Stimulated activated CD4-positive, alpha-beta T cell treated with anti-CD3 and anti-CD28 coated beads, Interleukin-4, amount 100 ng/mL, for 1 hour (primary cell): ENCODE measurements at places on chromosomes 1 and 21.

- no peak for DNase-seq
These were observed 1.6 kb upstream of the CD52 start for GRCh38 chr1:26315874-26316850.

- no peak for DNase-seq
These were observed 70.7 kb upstream of the PDC start for GRCh38 chr1:186531561-186532165.

- no peak for DNase-seq
These were observed 126.0 kb upstream of the IPO9 start for GRCh38 chr1:201702936-201703335.

DNA sequence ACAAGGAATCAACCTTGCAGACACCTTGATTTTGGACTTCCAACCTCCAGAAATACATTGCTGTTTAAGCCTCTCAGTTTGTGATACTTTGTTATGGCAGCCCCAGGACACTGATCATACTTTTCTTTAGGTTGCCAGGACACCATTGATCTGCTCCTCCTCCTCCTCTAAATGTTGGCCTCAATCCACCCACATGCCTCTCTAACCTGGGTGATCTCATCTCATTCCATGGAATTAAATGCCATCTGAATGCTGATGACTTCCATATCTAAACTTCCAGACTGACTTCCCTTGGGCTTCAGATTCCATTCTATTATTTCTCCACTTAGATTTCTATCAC is 7.4 kb upstream of the PPP1R15B start:
- DNase-seq = no peak

- DNase-seq = no peak
These were observed 200.5 kb downstream of the PCP4 start for GRCh38 chr21:40067751-40068150.

GRCh38 chr21:46012154-46012553 is 30.6 kb downstream of the COL6A1 start:
- DNase-seq = no peak

DNA sequence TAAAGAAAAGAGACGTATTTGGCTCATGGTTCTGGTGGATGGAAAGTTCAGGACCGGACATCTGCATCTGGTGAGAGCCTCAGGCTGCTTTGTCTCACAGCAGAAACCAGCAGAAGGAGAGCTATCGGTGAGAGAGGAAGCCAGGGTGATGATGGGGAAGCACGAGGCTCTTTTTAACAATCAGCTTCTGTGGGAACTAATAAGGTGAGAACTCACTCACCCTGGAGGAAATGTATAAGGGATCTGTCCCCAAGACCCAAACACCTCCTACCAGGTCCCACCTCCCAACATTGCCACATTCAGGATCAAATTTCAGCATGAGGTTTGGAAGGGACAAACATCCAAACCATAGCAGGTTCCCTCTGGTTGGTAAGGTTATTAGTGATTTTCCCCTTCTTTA is 32.8 kb downstream of the ASTN1 start:
- no peak for DNase-seq

- no peak for DNase-seq
These were observed 8.0 kb downstream of the CHODL start for GRCh38 chr21:18252680-18253079.

DNA sequence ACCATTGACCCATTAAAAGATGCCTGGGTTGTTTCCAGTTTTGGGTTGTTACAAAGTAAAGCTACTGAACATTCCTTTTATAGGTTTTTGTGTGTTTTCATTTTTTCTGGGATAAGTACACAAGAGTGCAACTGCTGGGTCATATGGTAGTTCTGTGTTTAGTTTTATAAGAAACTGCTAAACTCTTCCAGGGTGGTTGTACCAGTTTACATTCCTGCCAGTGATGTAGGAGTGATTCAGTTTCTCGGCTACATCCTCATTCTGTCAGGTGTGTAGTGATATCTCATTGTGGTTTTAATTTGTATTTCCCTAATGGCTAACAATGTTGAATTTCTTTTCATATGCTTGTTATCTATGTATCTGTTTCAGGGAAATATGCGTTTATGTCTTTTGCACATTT is 58.5 kb upstream of the DNAJC6 start:
- no peak for DNase-seq

GRCh38 chr1:230970432-230970831 is 8.2 kb downstream of the TTC13 start:
- DNase-seq = no peak

DNA sequence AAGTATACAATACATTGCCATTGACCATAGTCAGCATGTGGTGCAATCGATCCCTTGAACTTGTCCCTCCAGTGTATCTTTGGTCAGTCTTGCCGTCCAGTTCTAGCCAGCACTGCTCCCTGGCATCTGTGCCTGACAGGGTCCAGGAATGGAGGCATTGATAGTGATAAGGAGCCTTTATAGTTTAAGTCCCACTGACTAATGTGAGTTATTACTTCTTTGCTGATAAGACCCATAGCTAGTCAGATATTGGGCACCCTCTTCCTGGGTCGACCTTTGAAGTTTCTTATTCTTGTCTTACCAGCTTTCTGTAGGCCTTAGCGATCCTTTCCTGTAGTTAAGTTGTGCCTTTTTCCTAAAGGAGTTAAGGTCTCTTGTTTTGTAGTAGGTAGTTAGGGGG is 13.0 kb downstream of the UCK2 start:
- no peak for DNase-seq

DNA sequence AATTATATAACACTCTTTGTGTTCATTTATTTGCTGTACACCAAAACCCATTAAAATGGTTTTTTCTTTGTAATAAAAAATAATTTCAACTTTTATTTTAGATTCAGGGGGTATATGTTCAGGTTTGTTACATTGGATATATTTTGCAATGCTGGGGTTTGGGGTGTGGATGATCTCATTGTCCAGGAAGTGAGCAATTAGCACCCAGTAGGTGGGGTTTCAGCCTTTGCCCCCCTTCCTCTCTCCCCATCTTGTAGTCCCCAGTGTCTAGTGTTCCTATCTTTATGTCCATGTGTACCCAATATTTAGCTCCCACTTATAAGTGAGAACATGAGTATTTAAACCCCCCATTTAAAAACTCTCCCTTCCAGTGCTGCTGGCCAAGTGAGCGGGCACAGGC is 184.6 kb downstream of the RHOU start:
- no peak for DNase-seq

GRCh38 chr1:25727635-25728286 is 72.2 kb upstream of the SELENON start:
- no peak for DNase-seq
